ENCODE measurements at places on chromosomes 1 and 21.

- DNase-seq, result peak; percentile 43
Measured at GRCh38 chr1:184242507-184242943, 144.3 kb upstream of the C1orf21 start.

DNA sequence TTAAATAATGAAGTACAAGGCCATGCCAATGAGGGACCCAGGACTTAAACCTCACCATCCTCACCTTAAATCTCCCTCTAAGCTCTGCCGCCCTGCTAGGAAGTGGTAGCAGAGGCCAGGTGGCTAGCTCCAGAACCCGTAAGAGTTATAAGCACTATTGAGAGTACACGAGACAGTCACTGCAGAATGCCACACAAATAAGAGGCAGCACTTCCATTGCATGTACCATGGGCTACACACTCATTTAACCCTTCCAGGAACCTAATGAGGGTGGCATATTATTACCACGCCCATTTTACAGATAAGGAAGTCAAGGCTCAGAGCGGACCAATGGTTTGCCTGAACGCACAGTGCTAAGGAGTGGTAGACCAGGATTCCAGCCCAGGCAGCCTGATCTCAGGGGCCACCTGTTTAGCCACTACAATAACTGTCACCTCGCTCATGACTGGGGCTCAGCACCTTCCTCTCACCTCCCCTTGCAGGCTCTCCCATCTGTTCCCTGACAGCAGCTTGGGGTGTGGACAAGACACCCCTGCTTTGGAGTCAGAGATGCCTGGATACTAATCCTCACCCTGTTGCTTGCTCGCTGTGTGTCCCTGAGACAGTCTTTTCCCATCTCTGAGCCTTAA is 54.8 kb upstream of the ID3 start:
- DNase-seq, result no peak

DNA sequence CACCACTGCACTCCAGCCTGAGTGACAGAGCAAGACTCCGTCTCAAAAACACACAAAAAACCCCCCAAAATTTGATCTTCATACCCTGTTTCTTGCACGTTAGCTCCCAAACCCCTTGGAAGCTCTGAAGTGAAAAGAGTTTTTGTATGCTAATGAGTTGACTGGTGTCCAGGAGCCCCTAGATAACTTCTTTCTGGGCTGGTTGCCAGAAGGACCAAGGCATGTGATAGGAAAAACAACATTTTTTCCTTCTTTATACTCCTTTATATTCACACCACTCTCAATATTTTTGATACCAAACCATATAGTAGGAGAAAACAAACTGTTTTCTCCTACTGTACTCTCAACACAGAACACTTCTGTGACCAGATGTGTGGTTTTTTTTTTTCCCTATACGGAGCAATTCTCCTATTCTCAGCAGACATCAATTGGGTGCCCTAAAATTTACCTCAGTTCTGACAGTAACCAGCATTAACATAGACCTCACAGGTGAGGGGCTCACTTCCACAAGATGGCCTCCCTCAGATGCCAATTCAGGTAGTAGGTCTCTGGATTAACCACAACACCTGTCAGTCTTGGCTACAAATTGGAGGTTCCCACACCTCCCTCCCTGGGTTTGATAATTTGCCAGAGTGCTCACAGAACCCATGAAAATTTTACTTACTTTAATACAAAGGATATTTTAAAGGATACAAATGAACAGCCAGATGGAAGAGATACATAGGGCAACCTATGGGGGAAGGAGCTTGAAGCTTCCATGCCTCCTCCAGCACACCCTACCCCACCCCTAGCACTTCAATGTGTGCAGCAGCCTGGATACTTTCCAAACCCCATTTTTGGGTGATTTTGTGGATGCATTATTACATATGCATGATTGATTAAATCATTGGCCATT is 25.6 kb downstream of the ZYG11B start:
- no peak for DNase-seq

- DNase-seq, result no peak
Measured at GRCh38 chr1:66250478-66250877, 283.5 kb upstream of the SGIP1 start.

DNA sequence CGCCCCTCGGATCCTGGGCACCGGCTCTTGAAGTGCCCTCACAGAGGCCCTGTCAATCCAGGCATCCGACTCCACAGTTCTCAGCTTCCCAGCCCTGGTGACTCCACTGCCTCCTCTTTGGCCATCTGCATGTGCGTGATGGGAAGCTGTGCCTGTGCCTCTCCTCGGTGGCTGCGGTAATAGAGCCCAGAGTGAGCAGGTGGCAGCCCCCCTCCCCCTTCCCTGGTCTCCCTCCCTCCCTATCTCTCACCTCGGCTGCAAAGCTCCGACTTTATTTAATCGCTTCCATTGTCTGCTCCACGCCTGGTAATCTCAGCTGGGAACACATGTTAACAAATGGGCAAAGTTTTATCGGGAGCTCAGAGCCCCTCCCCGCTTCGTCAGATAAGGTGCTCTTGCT is 91.9 kb downstream of the IGSF21 start:
- peak; percentile 95 for DNase-seq

DNA sequence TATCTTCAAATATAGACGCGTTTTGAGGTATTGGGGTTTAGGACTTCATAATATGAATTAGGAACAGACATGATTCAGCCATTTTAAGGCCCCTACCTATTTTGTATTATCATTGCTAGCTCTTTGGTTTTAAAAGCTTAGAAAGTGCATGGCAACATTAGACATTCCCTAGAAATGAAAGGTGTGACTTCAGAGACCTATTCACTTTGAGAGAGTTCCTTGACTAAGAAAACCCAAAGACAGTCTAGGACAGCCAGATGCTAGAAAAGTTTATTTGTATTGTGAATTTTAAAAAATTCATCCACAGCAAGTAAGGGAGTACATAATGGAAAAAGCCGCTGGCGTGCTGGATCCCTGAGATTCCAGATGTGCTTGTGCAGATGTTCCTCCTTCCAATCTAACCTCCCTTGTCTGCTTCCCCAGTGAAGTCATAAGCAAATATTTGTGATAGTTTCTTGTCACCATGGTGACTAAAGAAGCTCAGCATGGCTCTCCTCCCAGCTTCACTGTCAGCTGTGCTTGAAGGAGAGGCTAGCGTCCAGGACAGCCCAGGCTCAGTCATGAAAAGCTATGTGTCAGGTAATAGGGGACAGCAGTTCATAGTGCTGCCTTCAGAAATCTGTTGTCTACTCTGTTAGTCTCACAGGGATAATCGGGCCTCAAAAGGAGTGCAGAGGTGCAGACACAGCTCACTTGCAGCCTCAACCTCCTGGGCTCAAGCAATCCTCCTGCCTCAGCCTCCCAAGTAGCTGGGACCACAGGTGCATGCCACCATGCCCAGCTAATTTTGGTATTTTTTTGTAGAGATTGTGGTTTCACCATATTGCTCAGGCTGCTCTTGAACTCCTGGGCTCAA is 34.8 kb downstream of the KPNA6 start:
- no peak for DNase-seq
